Stimulated activated CD4-positive, alpha-beta T cell treated with anti-CD3 and anti-CD28 coated beads, Interleukin-1b, Interleukin-23, amount 100 ng/mL, for 48 hours (primary cell): ENCODE measurements at places on chromosomes 7 and 10.

DNA sequence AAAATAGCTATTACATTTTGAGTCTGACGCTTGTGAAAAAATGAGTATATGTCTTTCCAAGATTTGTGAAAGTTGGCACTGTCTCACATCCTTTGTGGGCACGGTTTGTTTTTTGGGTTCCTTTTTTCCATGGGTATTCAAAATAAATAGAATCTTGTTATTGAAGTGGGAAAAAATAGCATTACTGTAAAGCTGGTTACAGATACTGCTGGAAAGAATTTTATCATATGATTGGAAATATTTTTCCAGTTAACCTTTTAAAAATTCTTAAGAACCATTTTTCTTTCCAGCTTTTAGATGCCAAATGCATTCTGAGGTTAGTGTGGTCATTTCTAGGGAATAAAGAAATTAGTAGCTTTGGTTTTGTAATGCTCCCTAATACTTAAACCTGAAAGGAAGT is 11.4 kb downstream of the NET1 start:
- DNase-seq, result no peak

DNA sequence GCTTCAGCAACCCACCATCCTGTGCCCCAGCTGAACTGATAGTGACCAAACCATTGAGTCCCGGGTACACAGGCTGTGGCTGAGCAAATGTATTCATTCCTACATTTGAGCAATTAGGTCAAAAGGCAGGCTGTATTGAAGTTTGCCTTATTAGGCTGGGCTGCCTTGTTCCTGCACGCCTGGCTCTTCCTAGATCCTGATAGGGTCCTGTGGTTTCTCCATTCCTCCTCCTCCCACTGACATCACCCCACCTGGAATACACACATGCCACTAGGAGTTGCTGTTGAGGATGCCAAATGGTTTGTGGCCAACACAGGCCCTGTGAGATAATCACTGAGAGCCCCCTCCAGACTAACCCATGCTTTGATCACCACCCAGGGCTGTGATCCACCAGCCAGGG is 66.4 kb upstream of the FGFR2 start:
- no peak for DNase-seq

DNA sequence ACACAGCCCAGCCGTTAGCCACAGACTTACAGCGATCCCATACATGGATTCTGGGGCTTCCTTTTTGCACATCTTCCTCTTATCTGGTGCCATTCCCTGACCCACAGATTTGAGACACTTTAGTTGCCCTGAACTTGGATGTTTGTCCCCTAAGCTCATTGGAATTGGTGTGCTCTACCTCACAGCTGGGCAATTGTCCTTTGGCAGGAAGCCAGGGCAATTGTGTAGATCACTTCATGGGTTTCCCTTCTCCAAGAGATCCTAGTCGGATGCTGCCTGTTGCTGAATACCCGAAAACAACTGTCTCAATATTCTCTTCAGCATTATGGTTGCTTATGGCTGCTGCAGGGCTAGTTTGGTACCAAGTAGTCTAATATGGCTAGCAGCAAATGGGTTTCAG is 470.7 kb upstream of the MKI67 start:
- no peak for DNase-seq

DNA sequence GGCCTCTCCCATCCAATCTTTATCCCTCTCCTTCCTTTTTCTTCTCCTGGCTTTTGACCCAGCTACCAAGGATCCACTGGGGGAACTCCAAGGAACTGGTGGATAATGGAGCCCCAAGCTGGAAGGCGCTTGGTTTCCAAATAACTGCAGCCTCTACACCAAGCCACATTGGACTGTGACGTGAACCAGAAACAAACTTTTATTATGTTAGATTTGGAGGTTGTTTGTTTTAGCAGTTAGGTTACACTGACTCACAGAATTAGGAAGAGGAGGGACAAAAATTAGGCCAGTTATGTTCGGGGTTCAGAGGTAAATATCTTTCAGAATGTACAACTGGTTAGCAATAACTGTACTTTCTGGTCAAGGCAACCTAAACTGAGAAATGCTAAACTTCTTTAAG is 21.3 kb upstream of the ANK3 start:
- no peak for DNase-seq

DNA sequence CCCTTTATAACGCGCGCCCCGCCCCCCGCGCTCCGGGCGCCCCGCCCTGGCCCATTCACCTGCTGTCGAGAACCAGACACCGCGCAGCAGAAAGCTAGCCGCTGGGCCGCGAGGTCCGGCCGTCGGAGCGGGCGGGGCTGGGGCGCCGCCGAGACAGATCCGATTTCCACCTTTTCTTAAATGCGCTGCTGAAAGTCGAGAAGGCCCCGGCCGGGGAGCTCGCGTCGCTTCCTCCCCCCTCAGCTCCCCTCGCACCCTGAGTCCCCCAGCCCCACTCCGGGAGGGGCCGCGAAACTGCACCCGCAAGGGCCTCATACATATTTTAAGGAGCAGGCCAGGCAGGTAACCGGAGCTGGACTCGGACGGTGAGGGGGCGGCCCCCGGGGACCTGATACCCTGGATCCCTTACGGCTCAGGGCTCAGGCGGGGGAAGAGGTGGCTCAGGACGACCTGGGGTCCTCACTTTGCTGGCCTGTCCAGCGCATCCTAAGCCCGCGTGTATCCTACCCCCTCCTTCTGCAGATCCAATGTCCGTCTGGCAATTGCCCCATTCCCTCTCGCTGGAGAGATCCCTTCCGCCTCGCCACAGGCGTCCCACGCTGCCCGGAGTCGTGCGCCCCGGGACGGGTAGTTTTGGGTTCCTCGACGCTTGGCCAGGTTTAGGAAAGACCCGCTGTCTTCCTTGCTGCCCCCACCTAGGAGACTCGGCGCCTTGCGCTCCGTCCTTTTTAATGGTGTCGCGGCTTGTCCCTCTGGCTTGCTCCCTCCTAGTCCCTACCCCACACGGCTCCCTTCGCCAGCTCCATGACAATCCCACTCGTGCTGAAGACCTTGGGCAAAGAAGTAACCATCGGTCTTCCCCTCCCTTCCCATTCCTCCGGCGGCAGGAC is 170.6 kb downstream of the UBE2H start:
- no peak for DNase-seq
